IPS DF 6.9 (cell line): ENCODE measurements at places on chromosomes 16 and 17.

- H3K27me3 ChIP-seq = no peaks in the 10 kb centered on the region
- no peaks in the 10 kb centered on the region for H3K36me3 ChIP-seq
- peaks cover 2% of the 10 kb centered on the region; the same call in 1 of the 2 replicates for H3K4me1 ChIP-seq
Observed at GRCh38 chr16:81431554-81432353, 12.9 kb upstream of the CMIP start.

- H3K36me3 ChIP-seq = no peaks in the 10 kb centered on the region
- H3K4me1 ChIP-seq = no peaks in the 10 kb centered on the region
- no peak for DNase-seq
- H3K27ac ChIP-seq = no peak overlapping the region
Observed at GRCh38 chr16:55513616-55514015, 4.7 kb downstream of the LPCAT2 start.

DNA sequence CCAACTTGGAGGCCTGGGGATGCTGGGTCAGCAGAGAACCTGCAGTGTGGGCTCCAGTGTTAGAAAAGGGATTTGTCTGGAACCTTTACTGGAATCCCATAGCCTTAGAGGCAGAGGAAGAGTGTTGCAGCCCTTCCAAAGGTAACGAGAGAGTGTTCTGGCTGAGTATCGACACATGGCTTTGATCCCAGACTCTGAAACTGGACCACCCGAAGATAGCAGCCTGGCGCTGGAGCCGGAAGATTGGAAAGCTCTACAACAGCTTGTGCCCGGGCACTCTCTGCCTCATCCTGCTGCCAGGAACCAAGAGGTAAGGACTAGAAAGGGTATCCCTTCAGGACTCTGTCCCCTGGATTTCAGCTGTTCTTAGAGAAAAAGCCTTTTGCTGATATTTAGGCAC lies 39.7 kb downstream of the REXO5 start:
- H3K36me3 ChIP-seq = no peaks in the 10 kb centered on the region; the same call in 1 of the 2 replicates
- no peak overlapping the region for H3K27ac ChIP-seq
- H3K27me3 ChIP-seq = no peaks in the 10 kb centered on the region
- no peak for DNase-seq
- no peaks in the 10 kb centered on the region for H3K4me1 ChIP-seq

GRCh38 chr17:81871387-81872230 lies 472 bp upstream of the ARHGDIA start:
- H3K36me3 ChIP-seq = peaks cover 4% of the 10 kb centered on the region; the same call in 1 of the 2 replicates
- H3K4me1 ChIP-seq = peaks cover 3% of the 10 kb centered on the region
- DNase-seq = no peak

DNA sequence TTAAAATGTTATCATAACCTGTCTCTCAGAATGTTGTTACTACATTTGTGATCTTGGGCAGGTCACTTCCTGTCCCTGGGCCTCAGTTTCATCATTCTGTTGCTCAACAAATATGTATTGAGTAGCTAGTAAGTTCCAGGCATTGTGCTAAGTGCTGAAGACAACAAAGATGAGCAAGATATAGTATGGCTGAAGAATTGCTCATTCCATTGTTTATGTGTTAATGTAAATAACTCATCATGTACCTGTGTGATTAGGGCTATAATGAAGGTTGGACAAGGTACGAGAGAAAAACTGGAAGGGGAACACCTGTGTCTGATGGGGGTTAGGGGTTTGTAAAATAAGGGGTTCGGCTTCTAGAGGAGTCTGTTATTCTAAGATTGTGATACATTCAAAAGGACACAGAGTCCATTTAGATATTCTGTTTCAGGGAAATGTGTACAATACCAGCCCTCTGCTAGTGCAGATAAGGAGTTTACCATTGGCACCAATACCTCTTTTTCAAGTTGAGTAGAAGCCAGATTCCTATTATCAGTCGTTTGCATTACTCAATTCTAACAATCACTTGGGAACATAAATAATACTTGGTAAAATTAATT lies 20.0 kb downstream of the TUBG1 start:
- H3K4me3 ChIP-seq = no peak overlapping the region
- H3K4me1 ChIP-seq = no peaks in the 10 kb centered on the region
- H3K27me3 ChIP-seq = no peaks in the 10 kb centered on the region
- no peak overlapping the region for H3K27ac ChIP-seq
- no peaks in the 10 kb centered on the region for H3K36me3 ChIP-seq
- DNase-seq = no peak

DNA sequence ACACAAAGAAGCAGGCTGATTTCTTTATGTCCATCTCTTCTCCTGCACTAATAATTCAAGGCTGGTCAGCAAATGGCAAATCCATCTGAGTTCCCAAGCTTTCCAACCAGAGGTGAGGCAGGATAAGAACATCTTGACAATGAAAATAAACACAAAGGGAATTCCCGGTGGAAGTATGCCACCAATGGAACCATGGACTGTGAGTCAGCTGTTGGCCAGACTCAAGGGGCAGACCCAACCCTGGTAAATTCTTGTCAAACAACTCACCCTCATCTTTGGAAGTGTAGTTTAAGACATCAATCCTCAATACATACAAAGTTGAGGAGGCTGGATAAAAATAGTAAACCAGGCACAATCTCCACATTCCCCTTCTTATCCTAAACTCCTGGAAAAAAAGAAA lies 74.3 kb upstream of the CES5A start:
- H3K36me3 ChIP-seq = no peaks in the 10 kb centered on the region
- H3K27ac ChIP-seq = no peak overlapping the region
- no peaks in the 10 kb centered on the region for H3K27me3 ChIP-seq
- H3K4me1 ChIP-seq = no peaks in the 10 kb centered on the region
- H3K4me3 ChIP-seq = no peak overlapping the region

DNA sequence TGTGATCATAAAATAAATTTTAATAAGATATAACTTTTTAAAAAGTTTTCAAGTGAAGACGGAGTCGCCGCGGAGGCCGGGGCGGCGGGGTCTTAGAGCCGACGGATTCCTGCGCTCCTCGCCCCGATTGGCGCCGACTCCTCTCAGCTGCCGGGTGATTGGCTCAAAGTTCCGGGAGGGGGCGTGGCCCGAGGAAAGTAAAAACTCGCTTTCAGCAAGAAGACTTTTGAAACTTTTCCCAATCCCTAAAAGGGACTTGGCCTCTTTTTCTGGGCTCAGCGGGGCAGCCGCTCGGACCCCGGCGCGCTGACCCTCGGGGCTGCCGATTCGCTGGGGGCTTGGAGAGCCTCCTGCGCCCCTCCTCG lies at the start of gene FOXC2:
Gene FOXC2 (plus strand): TSS at position 229 of the 365 bp plus-strand sequence. CDS start 507 bp downstream, outside the sequence.
- peaks cover 63% of the 10 kb centered on the region for H3K27me3 ChIP-seq
- DNase-seq = no peak
- no peaks in the 10 kb centered on the region for H3K36me3 ChIP-seq
- no peak within 1 kb of the TSS for H3K27ac ChIP-seq

GRCh38 chr16:48811478-48811877 lies 201.5 kb upstream of the N4BP1 start:
- DNase-seq = no peak
- peaks cover 10% of the 10 kb centered on the region for H3K27me3 ChIP-seq
- no peak overlapping the region for H3K27ac ChIP-seq
- no peaks in the 10 kb centered on the region for H3K36me3 ChIP-seq
- peak overlapping the region; percentile 43; the same call in 1 of the 2 replicates for H3K4me3 ChIP-seq

GRCh38 chr16:22805326-22805725 lies 8.6 kb upstream of the HS3ST2 start:
- no peaks in the 10 kb centered on the region for H3K27me3 ChIP-seq
- no peak overlapping the region for H3K4me3 ChIP-seq
- H3K27ac ChIP-seq = no peak overlapping the region
- H3K4me1 ChIP-seq = no peaks in the 10 kb centered on the region
- DNase-seq = no peak
- no peaks in the 10 kb centered on the region for H3K36me3 ChIP-seq

DNA sequence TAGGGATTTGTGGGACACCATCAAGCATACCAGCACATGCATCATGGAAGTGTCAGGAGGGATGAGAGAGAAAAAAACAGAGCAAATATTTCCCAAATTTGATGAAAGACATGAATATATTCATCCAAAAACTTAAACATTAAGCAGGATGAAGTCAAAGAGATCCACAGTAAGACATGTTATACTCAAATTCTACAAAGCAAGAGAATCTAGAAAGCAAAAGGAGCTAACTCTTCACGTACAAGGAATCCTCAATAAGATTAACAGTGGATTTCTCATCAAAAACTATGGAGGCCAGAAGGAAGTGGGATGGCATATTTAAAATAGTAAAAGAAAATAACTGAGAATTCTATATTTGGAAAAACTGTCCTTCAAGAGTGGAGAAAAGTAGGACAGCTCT lies 374.8 kb downstream of the ZFHX3 start:
- no peak for DNase-seq
- no peaks in the 10 kb centered on the region for H3K4me1 ChIP-seq
- no peak overlapping the region for H3K4me3 ChIP-seq
- H3K27ac ChIP-seq = no peak overlapping the region
- H3K36me3 ChIP-seq = no peaks in the 10 kb centered on the region
- no peaks in the 10 kb centered on the region for H3K27me3 ChIP-seq

GRCh38 chr17:980406-981291 lies 1.1 kb upstream of the NXN start:
- no peaks in the 10 kb centered on the region; the same call in 1 of the 2 replicates for H3K4me1 ChIP-seq
- H3K4me3 ChIP-seq = peak overlapping the region; percentile 31; the same call in 1 of the 2 replicates
- no peak for DNase-seq
- no peak overlapping the region for H3K27ac ChIP-seq
- H3K27me3 ChIP-seq = no peaks in the 10 kb centered on the region

GRCh38 chr17:62868008-62868407 lies 59.9 kb upstream of the MARCHF10 start:
- H3K4me3 ChIP-seq = no peak overlapping the region
- H3K27ac ChIP-seq = no peak overlapping the region
- H3K4me1 ChIP-seq = no peaks in the 10 kb centered on the region; the same call in 1 of the 2 replicates
- no peaks in the 10 kb centered on the region for H3K27me3 ChIP-seq
- H3K36me3 ChIP-seq = no peaks in the 10 kb centered on the region

- H3K4me1 ChIP-seq = peaks cover 2% of the 10 kb centered on the region; the same call in 1 of the 2 replicates
- H3K27me3 ChIP-seq = no peaks in the 10 kb centered on the region
- no peaks in the 10 kb centered on the region for H3K36me3 ChIP-seq
- H3K4me3 ChIP-seq = no peak overlapping the region
- no peak for DNase-seq
Observed at GRCh38 chr17:69431835-69432234, 17.3 kb downstream of the MAP2K6 start.

DNA sequence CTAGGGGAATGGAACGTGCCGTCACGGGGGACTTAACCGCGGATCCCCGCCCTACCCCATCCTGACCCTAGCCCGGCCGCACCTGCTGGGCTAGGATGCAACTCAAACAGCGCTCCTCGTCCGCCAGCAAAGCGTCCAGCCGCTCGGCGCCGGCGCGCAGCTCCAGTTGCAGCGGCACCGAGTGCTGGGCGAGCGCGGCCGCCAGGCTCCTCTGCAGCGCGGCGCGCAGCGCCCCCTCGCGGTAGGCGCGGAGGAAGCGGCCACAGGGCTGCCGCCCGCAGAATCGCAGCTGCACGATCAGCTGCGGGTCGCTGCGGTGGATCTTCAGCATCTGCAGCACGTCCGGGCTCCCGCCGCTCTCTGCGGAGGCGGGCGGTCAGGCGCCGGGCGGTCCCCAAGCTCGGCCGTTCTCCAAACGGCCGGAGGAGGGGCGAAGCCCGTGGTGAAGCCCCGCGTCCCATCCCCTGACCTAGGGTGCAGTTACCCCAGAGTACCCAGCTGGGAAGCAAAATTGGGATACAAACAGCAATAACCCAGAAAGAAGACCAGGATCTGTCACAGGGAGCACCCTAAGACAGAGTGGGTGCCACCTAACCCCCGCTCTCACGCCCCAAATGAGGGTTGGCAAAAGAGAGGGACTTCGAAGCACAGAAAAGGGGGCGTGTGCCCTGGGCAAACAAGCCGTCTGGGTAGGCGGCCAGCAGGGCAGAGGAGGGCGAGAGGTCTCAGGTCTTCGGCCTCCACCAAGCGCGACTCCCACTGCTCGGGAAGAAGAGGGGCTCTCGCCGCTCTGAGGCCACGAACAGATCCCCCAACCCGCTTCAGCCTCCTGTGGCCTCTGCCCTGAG lies 4.2 kb downstream of the TRADD start:
- H3K4me1 ChIP-seq = peaks cover 5% of the 10 kb centered on the region
- no peak for DNase-seq
- H3K27me3 ChIP-seq = peaks cover 77% of the 10 kb centered on the region
- H3K4me3 ChIP-seq = peak overlapping the region; percentile 20; the same call in 1 of the 2 replicates
- no peak overlapping the region for H3K27ac ChIP-seq
- H3K36me3 ChIP-seq = no peaks in the 10 kb centered on the region
